ENCODE measurements at places on chromosomes 12 and 14.

- peak; percentile 87 for DNase-seq
Measured at GRCh38 chr14:104976198-104977007, 1.8 kb downstream of the AHNAK2 start.

GRCh38 chr12:56261503-56262232, 3.5 kb upstream of the ANKRD52 start:
- DNase-seq, result no peak

GRCh38 chr12:48788524-48788853, 400 bp downstream of the ADCY6 start:
- no peak for DNase-seq

- DNase-seq, result no peak
Measured at GRCh38 chr12:51369581-51369980, 21.6 kb downstream of the GALNT6 start.

DNA sequence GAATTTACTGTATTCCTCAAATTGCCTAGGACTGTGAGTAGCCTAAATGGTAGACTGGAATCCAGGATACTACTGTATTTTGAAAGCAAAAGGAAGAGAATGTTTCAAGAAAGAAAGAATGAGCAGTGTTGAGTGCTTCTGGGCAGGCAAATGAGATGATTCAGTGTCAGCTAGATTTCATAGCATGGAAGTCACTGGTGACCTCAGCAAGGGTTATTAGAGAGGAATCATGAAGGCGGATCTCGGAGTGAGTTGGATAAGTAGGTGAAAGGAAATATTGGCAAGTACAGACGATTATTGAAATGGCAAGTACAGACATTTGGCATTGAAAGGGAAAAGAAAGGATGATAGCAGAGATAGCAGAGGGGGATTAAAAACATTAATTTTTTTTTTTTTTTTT, 27.1 kb downstream of the VRK1 start:
- no peak for DNase-seq

DNA sequence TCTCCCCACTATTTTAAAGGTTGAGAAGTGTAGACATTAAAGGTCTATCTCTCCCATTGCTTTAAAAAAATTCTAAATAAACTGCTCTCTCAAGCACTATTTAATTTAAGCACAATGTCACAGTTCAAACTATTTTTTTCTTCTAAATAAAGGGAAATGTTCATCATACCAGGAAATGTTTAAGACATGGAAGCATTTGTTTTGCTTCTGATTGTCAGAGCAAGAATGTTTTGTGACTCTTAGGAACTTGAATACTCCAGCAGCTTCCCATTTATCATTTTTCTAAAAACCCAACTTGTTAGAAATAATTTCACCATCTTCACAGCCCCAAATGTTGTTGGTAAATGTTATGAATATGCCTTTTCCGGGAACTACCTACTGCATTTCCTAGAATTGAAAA, 121.8 kb upstream of the NTF3 start:
- DNase-seq, result no peak

DNA sequence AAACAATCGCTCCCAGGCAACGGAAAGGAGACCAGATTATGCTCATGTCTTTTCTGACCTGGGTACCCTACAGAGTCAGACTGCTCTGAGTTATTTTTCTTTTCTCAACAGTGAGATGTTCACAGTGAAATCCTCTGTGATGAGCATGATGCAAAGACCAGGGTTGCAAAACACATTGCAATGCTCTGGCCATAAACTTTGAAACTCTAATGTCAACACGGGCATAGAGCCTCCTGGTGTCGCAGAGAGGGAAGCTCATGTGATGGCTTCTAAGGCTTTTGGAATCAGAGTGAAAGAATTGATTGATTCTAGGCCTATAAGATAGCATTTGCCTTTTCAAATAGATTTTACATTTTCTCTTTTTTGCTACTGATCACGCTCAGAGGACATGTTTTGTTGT, 193.4 kb downstream of the RASSF9 start:
- DNase-seq, result no peak

DNA sequence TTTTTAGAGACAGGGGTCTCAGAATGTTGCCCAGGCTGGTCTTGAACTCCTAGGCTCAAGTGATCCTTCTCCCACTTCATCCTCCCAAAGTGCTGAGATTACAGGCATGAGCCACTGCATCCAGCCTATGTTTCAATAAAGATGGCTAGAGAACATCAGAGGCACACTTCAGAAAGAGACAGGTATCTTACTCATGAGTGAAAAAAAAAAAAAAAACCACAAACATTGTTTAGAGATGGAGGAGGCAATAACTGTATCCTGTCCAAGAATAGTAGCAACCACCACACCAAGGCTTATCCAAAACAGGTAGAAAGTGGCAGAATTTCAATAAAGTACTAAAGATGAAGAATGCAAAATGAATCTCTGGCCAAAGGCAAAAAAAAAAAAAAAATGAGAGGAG, 30.3 kb downstream of the EEA1 start:
- DNase-seq, result no peak

- no peak for DNase-seq
Measured at GRCh38 chr12:11633968-11634367, 15.5 kb upstream of the ETV6 start.

DNA sequence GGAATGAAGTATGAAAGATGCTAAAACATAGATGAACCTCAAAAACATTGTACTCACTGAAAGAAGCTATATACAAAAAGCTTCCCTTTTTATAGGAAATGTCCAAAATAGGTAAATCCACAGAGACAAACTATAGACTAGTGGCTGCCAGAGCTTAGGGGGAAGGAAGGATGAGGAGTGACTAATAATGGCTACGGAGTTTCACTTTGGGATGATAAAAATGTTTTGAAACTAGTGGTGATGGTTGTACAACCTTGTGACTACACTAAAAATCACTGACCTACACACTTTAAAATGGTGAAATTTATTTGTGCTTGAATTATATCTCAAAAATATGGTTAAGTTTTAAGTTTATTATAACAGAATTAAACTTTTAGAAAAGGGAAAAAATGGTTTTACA, 37.1 kb upstream of the AMN1 start:
- no peak for DNase-seq

DNA sequence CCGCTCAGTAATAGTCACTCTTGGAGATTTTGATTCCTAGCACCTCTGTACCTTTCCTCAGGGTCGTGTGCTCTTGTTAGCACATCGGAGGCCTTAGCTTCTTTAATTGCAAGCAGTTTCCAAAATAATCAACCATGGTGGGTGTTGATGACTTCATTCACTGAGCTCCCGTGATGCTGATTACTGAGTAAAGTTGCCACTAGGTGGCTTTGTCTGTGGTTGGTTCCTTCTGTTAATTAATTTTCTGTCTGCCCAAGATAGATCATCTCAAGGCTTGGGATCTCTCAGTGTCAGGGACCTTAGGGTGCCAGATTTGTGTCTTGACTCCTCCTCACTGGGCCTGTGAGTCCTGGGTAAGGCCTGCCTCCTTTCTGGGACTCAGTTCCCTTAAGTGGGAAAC, 54.3 kb downstream of the PTPN11 start:
- DNase-seq, result no peak

DNA sequence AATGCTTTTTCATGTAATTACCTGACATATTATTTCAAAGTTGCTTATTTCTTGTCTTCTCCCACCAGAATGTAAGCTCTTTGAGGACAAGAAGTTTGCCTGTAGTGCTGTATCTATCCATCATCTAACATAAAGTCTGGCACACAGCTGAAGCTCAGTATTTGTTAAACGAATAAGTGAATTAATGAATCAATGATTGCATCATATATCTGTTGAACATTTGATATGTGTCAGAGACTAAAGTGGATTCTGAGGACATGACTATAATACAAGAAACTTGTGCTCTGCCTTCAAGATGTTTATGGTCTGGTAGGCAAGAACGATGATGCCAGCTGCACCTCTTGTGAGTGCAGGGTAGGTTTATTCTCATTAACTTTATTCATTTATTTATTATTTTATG, 115.4 kb upstream of the SCAF11 start:
- no peak for DNase-seq

DNA sequence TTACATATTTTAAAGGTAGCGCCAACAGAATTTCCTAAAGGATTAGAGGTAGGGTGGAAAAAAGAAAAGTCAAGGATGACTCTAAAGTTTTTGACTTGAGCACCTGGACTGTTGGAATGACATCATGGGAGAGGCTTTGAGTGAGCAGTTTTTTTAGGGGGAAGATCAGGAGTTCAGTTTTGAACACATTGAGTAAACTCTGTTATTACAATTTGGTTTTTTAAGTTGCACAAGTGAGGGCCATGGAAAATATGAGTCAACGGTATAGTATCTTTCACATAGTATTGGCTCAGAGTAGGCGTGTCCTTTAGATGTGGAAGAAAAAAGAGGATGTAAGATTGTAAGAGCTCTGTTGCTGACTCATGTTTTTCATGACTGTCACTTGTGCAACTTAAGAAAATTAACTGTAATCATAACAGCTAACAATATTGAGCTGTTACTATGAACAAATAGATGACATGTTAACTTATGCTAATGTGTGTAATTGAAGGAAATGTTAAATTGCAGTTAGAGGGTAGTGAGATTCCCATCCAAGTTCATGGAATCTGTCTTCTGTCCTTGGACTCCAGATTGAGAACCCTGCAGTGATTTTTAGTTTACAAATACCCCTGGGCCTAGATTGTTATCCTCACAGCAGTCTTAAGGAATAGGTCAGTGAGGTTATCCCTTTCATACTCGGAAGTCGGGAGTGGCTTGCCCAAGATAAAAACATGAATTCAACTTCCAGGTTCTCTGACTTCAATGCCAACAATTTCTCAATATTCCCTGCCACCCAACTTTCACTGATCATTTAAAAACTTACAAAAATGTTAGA, 48.2 kb upstream of the ATP2B1 start:
- DNase-seq, result no peak

- DNase-seq, result no peak
Measured at GRCh38 chr12:25811656-25812126, 146.8 kb upstream of the RASSF8 start.

DNA sequence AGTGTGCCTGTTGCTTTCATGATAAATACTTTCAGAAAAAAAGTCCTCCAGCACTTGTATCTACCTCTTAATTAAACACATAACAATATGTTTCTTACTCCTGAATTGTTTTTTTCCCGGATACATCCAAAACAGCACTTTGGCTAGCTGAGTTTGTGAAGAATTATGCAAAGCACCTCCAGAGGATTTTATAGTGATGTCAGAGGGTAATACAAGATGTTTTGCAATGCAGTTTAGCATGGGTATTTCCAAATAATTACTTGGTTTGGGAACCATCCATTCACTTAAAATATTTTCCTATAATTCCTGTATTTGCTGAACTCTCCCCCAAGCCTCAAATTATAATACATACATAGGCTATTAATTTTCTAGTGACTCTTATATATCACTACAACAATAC, 37.7 kb upstream of the DBX2 start:
- no peak for DNase-seq

DNA sequence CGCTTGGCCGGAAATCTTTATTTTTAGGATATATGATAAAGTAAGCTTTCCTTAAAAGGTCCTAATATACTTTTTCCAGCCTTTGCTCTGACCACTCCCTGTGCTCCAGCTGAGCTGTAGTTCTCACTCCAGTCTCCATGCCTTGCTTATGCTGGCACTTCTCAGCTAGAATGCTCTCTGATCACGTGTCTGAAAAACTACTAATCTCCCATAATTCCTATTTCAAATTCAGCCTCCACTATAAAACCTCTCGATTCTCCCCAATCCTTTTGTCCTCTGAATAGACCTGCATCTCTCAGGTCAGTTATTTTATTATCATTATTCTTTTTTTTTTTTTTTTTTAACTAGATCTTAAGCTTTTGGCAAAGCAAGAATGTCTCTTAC, 3.7 kb downstream of the BIN2 start:
- DNase-seq, result no peak

- no peak for DNase-seq
Measured at GRCh38 chr14:69684461-69685217, 73.2 kb downstream of the SUSD6 start.

- no peak for DNase-seq
Measured at GRCh38 chr14:75497191-75497590, 25.1 kb upstream of the BATF start.

DNA sequence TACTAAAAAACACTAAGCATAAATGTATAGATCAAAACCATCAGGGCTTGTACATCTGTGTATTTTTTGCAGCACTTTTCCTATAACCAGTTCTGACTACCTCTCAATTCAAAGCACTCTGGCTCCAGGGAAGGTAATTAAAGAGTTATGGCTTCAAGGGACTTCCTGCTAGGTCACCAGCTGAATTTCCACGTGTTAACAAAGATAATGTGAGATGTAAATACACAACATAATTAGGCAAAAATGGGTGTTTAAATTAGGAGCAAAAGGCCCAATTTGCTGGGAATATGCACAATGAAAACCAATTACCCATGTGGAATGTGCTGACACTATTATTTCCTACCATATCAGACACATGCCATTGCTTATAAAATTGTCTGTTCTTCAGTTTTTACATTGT, 513.4 kb upstream of the FLRT2 start:
- DNase-seq, result no peak

DNA sequence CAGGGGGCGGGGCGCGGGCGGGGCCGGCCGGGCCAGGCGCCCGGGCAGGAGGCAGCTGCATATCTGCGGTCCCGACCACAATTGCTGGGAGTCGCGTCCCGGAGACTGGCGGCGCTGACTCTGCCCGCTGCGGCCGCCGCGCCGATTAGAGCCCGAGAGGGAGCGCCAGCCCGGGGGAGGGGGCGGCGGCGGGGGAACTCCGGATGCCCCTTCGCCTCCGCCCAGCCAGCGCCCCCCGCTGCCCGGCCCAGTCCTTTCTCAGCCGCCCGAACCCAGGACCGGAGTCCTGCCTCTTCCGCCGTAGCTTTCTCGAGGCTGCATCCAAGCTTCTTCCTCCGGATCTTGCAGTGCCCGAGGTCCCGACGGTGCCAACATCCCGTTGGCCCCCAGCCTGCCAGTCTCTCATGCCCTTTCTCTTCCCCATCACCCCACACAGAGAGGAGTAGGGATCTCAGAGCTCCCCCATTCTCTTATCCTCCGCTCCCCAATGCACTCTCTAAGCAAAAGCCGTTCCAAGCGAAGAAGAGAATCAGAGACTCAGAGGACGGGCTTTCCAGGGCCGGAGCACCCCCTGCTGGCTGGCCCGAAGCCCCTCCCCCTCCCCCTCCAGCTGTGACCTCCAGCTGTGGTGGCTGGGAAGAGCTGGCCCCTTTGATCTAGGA, 8.8 kb upstream of the SP7 start:
- DNase-seq, result peak; percentile 63

DNA sequence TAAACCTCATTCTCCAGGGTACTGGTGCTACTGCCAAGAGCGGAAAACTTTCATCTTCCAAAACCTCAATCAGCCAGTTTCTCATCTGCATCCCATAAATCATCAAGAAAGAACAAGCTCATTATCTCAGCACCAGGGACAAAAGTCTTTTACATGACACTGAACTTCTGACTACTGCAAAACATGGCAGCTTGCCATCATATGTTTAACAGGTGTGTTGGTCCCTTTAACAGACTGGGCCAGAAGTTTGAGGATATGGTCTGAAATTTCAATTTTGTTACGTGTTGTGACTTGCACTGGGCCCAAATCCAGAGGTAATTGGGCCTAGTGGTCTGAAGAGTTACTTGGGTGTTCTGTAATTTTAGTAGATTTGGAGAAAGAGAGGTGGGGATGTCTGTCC, 305.4 kb upstream of the SEL1L start:
- DNase-seq, result no peak
